ENCODE measurements at places on chromosomes 7 and 10.

DNA sequence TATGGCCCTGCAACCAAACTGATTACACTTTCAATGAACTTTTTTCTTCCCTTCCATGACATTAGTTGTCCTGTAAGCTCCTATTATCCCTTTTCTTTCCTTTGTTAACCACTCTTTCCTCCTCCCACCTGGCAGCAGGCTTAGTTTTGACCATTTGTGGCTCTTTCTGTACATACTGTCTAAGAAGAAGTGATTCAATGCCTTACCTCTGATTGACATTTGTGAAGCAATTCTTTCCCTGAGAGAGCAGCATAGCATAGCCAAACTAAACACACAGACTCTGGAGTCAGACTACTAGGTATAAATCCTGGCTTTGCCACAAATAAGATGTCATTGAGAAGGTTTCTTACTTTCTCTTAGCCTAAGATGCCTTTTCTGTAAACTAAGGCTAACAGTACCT is 48.9 kb downstream of the AHR start:
- no peak for DNase-seq

DNA sequence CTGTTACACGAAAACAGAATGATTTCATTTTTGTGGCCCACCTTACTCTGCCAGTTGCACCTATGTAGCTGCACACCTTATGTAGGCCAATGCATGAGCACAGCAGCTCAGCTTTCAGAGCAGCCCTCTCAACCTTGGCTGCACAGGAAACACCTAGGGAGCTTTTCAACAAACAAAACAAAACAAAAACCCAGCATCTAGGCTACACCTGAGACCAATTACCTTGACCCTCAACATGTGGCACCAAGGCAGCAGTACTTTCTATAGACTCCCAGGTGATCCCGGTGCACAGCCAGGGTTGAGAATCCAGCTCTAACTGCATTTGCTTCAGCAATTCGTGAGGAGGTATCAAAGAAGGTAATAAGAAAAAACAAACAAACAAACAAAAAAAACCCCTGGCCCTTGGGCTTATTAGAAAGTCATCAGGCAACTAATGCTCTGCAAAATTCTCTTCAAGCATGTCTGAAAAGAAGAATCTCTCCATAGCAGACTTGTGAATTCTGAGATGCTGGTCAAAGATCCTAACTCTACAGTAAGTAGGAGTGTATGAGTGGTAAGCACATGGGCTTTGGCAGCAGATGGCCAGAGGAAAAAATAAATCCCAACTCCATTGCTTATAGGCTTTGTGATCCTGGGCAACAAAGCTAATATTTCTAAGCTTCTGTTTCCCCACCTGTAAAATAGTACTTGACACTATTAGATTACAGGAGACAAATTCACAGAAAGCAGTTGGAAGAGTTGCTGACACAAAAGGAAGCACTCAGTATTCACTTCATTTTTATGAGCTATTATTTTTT is 113.4 kb upstream of the NOBOX start:
- no peak for DNase-seq

DNA sequence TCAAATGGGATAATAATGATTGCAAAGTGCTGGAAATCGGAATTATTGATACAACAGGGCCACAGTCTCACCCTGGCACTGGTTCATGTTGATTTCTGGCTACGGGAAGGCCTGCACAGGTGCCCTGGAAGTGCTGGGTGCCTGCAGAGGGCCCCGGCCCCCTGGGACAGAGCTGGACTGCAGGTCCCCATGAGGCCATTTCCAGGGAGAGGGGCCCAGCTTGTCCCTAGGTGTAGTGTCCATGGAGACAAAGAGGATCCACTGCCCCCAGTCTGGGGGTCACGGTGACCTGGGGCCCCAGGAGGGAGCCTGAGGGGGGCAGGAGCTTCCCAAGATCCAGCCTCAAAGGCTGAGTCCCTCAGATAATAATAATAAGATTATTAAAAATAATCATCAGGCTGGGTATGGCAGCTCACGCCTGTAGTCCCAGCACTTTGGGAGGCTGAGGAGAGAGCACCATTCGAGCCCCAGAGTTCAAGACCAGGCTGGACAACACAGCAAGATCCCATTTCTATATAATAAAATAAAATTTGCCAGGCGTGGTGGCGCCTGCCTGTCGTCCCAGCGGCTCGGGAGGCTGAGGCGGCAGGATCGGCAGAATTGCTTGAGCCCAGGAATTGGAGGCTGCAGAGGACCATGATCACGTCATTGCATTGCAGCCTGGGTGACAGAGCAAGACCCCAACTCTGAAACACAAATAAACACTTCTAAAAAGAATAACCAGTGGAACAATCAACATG is 98.1 kb downstream of the MICALL2 start:
- no peak for DNase-seq

GRCh38 chr7:50307368-50308032 is 3.0 kb downstream of the IKZF1 start:
- DNase-seq = no peak

DNA sequence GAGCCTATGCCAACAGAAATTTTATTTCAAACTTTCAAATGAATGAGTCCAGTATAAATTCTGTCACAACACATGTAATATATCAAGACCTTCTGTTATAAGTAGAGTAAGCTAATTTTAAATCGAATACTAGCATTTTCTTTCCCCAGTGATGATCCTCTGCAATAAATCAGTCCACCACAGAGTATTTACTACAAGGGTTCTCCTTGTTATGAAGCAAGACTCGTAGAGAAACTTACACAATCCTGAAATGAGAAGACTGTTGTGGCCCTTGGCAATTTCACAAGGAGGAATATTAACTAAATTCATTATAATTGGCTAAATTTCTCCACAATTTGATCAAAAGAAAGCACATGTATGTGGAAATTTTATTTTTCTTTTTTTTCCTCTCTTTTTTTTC is 312.4 kb upstream of the DGKB start:
- DNase-seq = no peak

- no peak for DNase-seq
Observed at GRCh38 chr10:50516171-50516570, 107.6 kb downstream of the SGMS1 start.

- DNase-seq = no peak
Observed at GRCh38 chr7:111091593-111092358, 849 bp downstream of the LRRN3 start.

DNA sequence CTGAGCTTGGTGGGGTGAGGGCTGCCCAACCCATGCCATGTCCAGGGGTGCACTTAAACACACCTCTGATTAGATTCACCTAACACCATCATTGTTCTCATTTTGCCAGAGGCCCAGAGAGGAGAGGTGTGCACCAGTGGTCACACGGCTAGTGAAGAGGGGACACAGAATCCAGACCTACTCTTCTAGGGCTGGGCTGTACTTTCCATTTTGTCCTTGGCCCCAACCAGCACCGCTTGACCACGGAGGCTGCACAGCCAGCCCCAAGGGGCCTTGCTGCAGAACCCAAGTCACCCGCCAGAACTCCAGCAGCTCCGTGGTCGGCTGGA is 246 bp upstream of the WDFY4 start:
- no peak for DNase-seq

- DNase-seq = no peak
Observed at GRCh38 chr7:131190146-131190545, 137.5 kb upstream of the MKLN1 start.

DNA sequence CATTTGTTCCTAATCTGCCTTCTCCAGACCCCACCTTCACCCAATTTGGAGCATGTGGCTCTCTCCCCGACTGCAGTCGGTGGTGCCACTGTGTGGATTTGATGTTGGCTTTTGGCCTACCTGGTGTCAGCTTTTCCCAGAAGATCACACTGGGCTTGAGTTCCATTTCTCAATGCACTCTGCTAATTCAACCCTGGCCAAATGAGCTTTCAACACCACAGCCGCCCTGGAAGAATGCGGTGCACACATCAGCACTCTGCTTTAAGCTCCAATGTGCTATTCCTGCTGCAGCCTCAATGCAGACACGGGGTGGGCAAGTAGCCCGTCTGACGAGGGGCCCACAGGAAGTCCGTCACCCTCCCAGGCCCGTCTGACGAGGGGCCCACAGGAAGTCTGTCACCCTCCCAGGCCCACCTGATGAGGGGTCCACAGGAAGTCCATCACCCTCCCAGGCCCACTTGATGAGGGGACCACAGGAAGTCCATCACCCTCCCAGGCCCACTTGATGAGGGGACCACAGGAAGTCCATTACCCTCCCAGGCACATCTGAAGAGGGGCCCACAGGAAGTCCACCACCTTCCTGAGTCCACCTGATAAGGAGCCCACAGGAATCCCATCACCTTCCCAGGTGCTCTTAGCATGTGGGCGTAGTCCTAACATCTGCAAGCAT is 64.4 kb downstream of the ASB13 start:
- no peak for DNase-seq

DNA sequence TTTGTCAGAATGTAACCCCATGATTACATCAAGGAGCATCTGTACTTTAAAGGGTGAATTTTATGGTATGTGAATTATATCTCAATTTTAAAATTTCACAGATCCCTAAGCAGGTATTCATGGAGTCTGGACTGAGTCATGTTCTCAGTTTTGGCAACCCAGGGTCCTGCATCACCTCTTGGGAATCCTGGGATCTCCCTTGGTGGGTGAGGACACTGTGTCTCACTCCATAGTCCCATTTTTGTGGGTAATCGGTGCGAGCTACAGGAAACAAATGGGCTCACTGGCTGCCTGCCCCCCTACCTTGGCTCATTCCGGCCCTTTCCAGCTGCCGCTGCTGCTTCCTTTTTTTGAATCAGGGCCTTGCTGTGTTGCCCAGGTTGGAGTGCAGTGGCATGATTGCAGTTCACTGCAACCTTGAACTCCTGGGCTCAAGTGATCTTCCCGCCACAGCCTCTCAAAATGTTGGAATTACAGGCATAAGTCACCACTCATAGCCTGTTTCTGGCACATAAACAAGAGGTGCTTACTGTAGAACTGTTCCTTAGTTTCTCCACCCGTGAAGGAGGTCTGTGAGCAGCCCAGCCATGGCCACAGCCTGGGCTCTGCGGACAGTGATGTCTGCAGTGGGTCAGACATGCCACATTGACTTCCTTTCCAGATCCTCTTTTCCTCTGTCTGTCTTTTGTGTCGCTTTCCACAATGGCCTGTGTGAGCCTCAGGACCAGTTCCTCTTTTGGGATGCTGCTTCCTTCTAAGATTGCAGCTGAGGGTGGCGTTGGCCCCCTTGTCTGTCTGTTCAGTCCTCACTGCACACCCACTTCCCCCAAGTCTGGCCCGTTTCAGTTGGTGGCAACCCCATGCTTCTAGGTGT is 14.5 kb downstream of the PALD1 start:
- peak; percentile 80 for DNase-seq

DNA sequence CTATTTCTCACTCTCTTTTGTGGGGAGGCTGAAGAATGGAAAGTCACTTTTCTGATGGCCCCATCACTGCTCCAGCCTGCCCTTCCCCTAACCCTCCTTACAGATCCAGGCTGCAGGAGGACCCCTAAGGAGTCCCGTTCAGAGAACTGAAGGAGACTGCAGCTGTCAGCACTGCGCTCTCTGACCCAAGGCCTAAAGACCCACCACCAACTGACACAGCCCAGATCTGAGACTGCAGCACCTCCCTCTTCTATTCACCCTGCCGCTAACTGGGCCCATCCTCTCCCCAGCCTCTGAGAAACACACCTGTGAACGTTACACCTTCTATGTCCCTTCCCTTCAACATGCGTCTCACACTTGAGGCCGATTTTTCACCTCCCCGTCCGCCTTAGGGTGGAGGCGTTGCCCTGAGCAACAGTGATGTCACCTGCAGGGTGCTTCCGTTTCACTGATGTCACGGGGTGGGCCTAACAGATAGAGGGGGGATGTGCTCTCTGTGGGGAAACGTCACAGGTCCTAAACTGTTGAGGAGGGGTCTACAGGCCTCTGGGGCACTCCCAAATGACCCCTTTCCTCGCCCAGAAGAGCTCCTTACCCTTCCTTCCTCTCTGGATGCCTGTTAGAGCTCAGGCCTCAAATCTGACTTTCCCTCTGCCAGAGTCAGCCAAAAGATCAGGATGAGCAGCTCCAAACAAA is 5.1 kb downstream of the ITPRIP start:
- no peak for DNase-seq

GRCh38 chr7:50723173-50723572 is 59.5 kb downstream of the GRB10 start:
- DNase-seq = no peak

DNA sequence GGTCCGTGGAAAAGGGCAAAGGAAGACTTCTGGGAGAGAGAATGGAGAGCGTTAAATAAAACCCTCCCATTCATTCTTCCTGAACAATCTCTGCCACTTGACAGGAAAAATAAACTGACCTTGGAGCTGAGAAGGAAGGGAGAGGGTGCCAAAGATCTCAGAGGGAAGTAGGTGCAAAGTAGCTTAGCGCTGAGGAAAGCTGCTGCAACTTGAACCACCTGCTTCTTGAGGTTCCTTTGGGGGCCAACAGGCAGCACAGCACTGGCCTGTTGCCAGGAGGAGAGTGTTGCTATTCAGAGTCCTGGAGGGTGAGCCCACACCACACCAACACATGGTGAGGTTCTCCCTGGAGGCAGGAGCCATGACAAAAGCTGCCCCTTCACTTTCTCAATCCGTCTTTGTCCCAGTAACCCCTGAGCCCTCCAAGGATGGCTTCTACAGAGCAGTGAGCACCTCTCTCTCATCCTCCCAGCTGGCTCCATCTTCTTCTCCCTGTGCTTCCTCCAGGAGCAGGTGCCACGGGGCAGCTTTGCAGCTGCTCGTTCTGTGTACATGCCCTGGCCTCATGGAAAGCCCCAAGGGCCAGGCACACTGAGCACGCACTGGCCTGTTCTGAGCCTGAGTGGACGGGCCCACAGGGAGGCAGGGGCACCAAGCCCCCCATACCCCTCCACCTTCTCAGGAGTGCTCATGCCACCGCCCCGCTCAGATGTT is 101.3 kb downstream of the STRA8 start:
- no peak for DNase-seq

DNA sequence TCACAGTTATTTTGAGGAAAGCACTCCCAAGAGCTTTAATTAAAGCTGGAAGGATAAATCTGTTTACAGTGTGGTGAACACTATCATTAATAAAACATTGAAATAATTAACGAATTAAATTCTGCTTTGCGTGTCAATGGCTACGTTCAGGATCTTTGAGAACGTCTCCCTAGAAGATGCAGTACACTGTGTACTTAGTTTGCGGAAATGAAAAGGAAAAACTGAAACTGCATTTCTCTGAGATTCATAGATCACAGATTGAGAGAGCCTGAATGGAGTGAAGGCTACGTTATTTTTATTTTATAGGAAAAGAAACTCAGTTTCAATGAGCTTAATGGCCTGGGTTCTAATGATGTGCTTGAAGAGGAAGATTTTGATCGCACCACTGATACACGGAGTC is 85.3 kb downstream of the NRP1 start:
- DNase-seq = no peak

DNA sequence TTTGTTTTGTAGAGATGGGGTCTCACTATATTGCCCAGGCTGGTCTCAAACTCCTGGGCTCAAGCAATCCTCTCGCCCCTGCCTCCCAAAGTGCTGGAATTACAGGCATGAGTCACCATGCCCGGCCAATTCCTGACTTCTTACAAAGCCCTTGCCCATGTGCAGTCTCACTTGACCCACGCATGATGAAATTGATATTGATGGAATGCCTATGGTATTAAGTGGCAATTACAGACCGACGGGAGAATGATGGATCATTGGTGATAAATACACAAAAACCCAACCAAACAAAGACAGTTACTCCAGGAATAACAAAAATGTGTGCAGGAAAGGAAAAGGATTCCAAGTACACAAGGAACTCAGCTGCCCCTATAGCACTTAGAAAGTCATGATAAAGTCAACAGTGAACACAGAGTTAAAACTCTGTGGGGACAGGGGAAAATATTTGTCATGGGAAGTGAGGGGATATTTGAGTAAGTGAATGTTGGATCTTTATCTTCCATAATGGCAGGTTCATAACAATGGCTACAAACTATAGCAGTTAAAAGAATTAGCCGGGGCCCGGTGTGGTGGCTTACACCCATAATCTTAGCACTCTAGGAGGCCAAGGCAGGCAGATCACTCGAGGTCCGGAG is 21.6 kb downstream of the HIP1 start:
- no peak for DNase-seq

GRCh38 chr10:132226586-132227405 is 40.0 kb downstream of the DPYSL4 start:
- no peak for DNase-seq
